CD4-positive, alpha-beta T cell treated with Interleukin-17A for 4 hours (primary cell): ENCODE measurements at places on chromosomes 11 and 22.

GRCh38 chr11:126268708-126269579, at the start of the genes FOXRED1 and SRPRA:
Gene FOXRED1, plus strand, starts transcription at chr11:126269154. Its CDS starts 53 bp downstream, at chr11:126269207.
Gene SRPRA, minus strand, starts transcription at chr11:126268895. Its CDS starts 91 bp downstream, at chr11:126268804.
- DNase-seq = peak; percentile 99

GRCh38 chr22:37842015-37842793, 1.9 kb downstream of the ANKRD54 start:
- DNase-seq = no peak

DNA sequence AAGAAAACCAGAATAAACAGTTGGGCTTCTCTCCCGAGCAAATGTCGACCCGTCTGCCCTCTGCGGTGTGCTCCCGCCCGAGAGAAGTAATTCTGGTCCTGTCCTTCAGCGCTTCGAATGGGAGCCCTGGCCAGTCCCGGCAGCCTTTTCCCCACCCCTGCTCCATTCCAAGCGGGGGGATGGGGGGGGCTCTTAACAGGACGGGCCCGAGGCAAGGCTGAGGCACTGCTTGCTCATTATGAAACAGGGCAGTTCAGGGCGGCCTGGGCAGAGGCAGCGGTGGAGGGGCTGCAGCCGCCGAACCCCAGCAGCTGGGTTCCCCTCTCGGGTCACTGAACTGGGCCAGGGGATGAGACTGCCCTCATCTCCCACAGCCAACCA, 9.1 kb downstream of the BACE1-AS start:
- DNase-seq = no peak

DNA sequence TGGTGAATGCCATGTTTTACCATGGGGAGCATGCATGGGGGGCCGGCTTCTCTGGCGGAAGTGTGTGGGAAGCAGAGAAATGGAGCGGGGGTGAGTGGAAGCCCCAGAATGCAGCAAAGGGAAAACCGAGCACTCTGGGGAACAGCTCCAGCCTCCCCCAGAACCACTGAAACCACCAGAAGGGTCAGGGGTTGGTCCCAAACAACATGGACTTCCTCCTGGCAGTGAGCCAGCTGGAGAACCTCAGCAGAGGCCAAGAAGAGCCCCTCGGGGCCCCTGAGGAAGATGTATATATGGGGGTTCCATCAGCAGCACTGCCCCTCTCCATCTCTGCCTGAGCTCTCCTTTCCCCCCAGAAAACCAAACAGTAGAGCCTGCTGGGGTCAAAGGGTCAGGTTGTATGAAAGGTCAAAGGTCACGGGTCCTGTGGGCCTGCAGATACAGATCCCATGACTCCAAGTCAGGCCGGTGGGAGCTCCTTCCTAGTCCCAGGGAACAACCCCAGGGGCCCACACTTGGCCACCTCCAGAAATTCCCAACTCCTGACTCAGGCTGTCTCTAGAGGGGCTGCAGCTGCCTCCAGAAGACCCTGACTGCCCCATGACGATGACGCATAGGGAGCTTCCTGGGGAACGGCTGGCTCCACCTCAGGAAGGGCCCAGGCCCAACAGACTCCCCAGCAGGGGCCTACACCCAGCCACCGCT, 48.5 kb upstream of the TIMP3 start:
- no peak for DNase-seq

- no peak for DNase-seq
Measured at GRCh38 chr22:30864441-30865420, 103.8 kb downstream of the MORC2 start.

DNA sequence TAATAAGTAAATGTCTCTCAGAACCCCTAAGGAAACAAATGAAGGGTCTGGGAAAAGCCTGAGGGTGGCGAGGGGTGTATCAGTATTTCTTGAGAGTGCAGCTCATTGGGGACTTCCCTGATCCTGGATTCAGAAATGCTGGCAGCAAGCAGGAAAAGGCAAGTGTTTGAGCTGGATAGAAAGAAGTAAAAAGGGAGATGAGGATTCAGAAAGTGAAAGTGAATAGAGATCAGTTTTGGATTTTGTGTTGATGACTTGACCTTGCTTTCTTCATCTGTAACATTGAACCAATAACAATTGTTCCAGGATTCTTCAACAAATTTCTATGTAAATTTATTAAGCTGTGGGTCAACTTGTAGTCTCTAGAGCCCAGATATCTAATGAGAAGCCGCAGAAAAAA, 66.9 kb upstream of the CTSC start:
- no peak for DNase-seq
